Kidney (tissue), 22 donors: ENCODE measurements at places on chromosomes 2 and 18.

DNA sequence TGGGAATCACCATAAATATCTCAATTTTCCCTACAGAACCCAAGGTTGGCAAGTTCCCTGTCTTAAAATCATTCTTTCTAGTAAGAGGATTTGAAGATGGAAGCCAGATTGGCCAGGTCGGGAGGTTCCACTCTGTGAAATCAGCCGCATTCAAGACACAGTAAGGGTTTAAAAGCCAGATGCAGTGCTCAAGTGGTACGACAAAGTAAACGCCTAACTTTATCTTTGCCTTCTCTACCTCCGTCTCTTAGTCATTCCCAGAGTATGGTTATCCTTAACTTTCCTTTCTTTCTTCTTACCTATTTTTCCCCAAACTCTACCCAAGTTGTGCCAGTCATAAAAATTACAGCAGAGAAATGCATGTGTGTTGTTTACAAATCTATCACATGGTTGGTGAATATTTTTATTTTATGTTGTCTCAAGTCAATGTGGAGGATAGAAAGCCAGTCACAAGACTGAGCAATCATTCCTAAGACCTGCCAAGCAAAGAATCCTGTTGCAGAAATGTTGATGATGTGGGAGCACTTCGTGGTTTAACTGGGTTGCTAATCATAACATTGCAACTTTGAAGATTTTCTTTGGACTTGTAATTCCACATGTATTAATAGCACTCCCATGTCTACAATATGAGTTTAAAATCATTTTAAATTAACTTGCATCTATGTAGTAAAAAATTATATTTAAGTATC is 62.6 kb downstream of the SLC40A1 start:
- no peak for DNase-seq

GRCh38 chr2:133062931-133063665 is 393.1 kb upstream of the LYPD1 start:
- DNase-seq = no peak

DNA sequence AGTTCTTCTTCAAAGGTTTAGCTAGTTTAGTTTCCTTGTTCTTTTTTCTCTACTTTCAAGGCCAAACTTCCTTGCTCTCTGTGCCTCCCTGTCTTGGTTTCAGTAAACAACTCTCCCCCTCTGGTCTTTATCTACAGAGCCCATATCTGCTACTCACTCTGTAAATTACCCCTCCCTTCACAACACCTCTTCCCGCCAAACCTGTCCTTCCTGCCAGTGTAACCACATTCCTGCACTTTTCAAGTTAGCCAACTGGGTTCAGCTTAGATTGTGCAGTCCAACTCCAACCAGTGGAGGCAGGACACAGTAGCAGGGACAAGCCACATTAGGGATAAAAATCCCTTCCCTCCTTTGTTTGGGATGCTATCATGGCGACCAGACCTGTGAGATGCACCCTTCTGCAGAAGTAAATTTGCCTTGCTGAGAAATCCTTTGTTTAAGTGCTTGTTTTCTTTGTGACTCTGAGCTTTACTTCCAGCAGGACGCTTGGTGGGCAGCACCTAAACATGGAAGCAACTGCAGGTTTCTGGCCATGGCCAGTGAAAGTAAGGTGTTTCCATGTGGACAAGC is 706.0 kb downstream of the KCNJ3 start:
- DNase-seq = no peak

GRCh38 chr2:98579926-98580325 is 28.4 kb downstream of the COA5 start:
- DNase-seq = no peak

- no peak for DNase-seq
Observed at GRCh38 chr18:6004683-6005082, 109.4 kb upstream of the TMEM200C start.

DNA sequence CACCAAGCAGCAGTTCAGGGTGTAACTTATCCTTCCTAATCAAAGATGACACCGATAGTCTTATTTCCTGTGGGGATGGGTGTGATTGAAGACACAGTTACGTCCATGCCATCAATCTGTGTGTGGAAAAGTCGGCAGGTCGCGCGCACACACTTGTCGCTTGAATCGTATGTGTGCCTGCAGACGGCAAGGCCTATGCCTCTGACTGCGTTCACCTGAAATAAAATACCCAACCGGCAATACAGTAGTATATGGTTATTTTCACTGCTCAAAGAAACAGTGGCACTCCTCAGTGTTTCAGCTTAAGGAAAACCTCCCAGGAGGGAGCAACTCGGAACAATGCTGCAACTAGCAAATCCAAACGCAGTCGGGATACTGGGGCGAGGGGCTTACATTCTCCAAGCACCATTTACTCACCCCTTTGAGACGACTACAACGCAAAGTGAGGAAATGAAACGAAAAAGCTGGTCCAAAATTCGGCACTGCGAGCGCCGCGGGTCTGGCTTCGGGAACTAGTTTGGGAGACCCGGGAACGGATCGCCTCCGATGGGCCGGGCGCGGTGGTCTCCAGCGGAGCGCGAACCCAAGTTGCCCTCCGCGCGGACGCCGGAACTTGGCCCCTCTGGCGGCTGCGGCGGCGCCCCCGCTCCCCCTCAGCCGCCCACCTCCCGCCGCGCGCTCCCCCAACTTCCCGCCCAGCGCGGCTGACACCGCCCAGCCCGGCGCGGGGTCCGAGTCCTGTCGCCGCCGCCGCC is 675 bp downstream of the PRKD3 start:
- peak; percentile 70 for DNase-seq

DNA sequence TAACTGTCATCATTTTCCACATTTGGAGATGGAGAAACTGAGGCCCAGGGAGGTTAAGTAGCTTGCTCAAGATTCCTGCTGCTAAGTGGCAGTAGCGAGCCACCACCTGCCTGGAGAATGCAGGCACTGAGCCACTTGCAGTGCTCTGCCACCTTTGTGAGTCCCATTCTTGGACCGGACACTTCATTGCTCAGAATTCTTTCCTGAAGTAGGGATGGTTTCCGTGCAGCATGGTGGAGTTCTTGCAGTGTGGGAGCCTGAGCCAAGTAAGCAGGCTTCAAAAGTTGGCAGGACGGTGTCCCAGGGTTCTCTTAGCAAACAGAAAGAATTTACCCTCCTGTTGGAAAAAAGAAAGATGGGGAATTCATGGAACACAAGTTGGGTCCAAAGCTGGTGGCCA is 115.0 kb upstream of the MMADHC start:
- DNase-seq = no peak

- no peak for DNase-seq
Observed at GRCh38 chr2:75523313-75524275, 37.1 kb downstream of the EVA1A start.

- no peak for DNase-seq
Observed at GRCh38 chr2:128172191-128172590, 81.2 kb downstream of the UGGT1 start.

GRCh38 chr18:76544511-76545345 is 49.7 kb upstream of the ZNF516 start:
- DNase-seq = no peak

DNA sequence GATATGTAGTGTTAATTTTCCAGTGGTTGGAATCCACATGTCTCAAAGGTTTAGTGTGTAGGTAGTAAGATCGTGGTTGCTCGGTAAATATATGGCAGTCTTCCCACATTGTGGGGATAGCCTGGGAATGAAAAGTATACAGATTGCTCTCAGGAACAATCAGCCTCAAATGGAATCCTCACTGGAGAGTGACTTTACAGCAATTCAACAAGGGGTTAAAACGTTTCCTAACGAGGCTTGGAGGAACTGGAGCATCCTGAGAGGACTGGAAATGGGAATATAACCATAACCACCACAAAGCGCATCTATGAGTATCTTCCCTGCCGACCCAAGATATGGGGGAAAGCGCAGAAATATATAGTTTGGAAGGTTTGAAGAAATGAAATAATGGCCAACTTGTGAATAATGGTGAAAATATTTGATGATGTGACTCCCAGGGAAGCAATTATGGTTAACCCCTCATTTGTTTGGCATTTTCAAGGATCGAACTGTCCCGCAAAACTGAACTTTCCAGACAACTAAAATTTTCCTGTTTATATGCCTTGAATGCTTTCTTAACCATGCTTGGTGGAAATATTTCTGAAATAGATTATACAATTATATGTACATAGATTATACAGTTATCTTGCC is 100.7 kb upstream of the FOSL2 start:
- no peak for DNase-seq

DNA sequence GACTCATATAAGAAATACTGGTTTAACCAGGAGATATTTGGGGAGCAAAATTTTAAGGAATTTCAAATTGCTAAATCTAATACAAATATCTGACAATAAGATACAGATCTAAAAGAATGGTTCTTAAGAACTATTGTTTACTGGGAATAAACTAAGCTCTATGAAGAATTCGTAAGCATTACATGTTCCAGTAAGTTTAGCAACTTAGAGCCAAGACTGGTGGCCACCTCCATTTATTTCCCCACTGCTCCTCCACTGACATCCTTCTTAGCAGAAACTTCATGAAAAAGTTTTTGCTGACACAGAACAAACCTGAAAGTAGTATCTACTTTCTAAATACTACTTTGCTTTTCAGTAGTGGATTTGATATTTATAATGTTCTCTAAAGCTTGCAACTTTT is 83.0 kb downstream of the ACSL3 start:
- no peak for DNase-seq

- DNase-seq = no peak
Observed at GRCh38 chr2:190486037-190486623, 48.4 kb downstream of the NEMP2 start.

- DNase-seq = no peak
Observed at GRCh38 chr2:79530443-79530842, 17.6 kb downstream of the CTNNA2 start.

DNA sequence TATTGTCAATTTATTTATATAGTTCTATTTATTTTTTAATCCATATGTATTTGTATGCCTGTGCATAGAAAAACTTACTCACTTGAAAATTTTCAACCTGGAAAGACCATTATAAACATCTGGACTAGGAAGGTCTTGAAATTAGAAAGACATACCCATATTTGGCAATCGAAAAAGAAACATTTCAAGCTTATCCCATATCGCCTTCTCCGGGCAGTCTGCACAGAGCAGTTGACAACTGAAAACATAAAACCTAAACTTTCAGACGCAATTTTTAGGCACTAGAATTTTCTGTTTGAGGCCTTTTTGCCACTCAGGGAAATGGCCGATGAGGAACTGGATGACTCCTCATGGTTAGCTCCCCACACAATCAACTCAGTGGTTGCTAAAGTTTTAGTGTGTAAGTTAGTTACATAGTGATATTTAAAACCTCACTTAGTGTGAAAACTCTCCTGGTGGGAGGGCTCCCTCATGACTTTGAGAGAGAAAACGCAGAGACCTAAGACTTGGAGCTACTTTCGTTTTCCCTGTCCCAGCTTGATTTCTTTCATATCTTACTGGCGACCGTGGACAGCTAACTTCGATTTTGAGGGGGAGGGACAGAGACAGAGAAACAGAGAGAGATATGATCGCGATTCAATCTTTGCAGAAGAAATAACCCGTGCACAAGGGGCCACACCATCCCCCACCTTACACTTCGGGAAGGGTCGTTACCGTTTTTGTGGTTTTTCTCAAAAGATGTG is 3.2 kb upstream of the HOXD12 start:
- DNase-seq = peak; percentile 62

DNA sequence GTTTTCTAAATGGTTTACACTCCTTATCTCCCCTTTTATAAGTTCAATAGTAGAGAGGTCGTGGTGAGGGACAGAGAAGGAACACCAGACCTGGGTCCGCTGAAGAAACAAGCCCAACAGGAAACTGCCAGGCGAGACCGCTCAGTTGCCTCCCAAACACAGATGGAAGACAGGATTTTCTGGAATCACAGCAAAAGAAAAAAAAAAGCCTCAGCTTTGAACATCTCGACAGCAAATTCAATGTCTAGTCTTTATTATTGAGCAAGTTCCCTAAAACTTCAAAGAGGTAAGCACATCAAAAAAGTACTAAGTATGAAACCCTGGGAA is 33.5 kb upstream of the GNAL start:
- no peak for DNase-seq
